H54 (cell line): ENCODE measurements at places on chromosomes 6 and 20.

- DNase-seq = no peak
These were observed 571.5 kb upstream of the CDH4 start for GRCh38 chr20:60680554-60680953.

DNA sequence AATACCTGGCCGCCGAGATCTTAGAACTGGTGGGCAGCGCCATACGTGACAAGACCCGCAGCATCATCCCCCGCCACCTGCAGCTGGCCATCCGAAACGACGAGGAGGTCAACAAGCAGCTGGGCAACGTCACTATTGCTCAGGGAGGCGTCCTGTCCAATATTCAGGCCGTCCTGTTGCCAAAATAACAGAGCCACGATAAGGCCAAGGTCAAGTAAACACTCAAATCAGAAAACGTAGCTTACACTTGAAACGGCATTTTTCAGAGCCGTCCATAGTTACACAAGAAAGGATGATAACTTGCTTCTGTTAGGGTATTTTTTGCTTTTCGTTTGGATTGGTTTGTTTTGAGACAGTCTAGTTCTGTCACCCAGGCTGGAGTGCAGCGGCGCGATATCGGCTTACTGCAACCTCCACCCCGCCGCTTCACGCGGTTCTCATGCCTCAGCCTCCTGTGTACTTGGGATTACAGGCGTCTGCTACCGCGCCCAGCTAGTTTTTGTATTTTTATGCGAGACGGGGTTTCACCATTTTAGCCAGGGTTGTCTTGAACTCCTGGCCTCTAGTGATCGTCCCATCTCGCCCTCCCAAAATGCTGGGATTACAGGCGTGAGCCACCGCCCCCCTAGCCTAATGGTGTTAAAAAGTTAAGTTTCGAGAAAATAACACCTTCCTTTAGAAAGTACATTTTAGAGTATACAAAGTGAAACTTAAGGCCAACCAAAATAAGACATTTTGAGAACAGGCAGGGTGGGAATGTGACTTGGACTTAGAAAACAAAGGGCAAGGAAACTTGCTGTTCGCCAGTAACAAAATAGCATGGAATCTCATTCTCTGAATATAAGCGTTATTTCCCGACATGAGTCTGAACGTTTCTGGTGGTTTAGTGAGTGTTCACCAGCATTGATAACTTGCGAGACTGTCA, 42.8 kb upstream of the HFE start:
- DNase-seq = no peak

DNA sequence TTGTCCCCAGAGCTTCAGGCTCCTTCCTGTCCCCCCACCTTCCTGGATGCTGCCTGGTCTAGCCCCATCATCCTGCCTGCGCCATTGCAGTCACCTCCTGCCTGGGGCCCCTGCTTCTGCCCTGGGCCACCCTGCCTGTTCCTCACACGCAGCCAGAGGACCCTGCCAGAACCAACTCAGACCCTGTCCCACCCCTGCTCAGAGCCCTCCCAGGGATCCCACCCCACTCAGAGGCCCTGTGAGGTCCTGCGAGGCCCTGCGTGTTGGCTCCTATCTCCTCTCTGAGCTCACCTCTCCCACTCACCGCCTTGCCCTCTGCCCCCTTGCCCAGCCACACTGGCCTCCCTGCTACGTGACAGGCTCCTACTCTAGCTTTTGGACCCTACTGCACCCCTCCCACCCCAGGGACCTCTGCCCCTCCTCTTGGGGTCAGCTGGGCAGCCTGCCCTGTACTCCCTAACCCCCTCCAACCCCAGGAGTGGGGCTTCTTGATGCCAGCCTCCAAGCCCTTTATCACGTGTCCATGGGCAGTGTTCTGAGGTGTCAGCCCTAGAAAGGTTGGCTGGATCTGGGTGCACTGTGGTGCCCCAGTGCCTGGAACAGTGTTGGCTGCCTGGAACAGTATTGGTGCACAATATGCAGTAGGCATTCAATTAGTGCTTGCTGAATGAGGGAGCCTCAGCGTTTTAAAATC, 68.3 kb downstream of the CEBPB start:
- DNase-seq = no peak

GRCh38 chr6:151196555-151196954, 43.2 kb upstream of the AKAP12 start:
- no peak for DNase-seq

GRCh38 chr6:11514672-11515071, 22.9 kb upstream of the TMEM170B start:
- DNase-seq = no peak

- no peak for DNase-seq
These were observed 316.6 kb upstream of the BMP2 start for GRCh38 chr20:6450841-6451240.

- DNase-seq = no peak
These were observed 6.3 kb upstream of the TBC1D22B start for GRCh38 chr6:37251211-37251780.

- DNase-seq = no peak
These were observed 9.0 kb upstream of the TSHZ2 start for GRCh38 chr20:52963131-52963530.

GRCh38 chr6:87181903-87182302, 26.5 kb downstream of the ZNF292 start:
- DNase-seq = no peak

GRCh38 chr6:138622967-138623366, 123.7 kb upstream of the NHSL1 start:
- no peak for DNase-seq

GRCh38 chr20:63578224-63579016, 4.4 kb upstream of the HELZ2 start:
- DNase-seq = no peak
